SK-N-MC (cell line): ENCODE measurements at places on chromosomes 1 and 21.
A peak's percentile ranks its signal among the peaks of the same experiment; 100 is the strongest.

DNA sequence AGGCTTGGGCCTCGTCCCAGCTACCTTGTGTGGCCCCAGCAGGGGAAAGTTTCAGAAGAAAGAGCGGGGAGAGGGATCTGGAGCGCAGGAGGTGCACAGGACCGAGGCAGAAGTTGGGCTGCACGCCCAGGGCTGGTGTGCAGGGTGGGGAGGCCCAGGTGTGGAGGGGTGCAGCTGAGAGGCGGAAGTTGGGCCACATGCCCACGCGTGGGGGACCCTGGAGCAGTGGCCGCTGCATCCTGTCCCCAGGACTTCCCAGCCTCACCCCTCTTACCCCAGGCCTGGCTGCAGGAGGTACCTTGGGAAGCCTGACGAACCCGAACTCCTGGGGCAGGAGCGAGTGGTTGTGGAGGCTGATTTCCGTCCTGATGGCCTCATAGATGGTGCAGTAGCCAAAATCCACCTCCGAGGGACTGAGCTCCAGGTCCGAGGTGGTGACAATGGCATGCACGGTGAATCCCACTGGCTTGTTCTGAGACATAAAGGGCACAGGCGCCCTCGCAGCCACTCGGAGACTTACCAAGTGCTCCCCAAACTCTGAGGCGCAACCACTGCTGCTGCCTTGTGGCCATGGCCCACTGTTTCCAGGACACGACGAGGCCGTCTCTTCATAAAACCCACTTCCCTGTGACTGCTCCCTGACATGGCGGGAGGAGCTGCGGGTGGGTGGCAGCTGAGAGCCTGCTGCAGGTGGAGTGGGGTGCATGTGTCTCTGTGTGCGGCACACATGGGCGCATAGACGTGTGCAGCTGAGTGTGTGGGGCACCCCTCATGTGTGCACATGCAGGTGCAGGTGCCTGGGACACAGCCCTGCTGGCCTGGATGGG lies 20.4 kb upstream of the TMEM52 start:
- no peak for DNase-seq

DNA sequence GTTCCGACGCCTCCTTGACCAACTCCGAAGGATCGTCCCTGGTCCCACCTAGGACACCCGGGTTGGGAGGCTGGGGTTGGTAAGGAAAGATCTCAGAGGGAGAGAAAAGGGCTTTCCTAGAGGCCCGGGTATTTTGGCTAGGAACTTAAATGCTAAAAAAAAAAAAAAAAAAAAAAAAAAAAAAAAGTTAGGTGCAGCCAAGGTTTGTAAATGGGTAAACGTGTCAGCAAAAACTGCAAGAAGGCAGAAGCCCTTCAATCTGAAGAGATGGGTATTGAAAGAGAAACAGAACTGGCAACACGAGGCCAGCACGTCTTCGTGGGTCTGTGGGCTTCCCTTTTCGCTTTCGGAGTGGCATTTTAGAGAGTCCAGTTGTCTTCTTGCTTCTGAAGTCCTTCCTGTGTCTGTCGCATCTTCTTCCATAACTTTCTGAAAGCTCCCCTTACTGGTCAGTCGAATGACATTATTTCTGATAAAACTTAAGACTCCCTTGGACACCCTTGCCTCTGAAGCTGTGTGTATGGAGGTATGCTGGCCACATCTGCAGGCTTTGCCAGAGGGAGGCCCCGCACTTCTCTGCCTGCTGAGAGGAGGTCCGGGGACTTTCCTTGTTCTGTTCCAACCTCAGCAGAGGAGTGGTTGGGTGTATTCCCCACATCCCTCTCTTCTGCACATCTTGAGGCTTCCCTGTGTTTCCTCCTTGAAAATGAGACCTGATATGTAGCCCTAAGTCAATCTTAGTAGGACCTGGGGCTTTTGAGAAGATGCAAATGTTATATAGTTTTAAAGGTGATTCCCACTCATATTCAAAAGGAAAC lies 745 bp downstream of the RCSD1 start:
- DNase-seq, result no peak

- DNase-seq, result no peak
Measured at GRCh38 chr1:19439464-19440171, 45.7 kb downstream of the CAPZB start.

- no peak for DNase-seq
Measured at GRCh38 chr1:100734676-100735075, 15.1 kb downstream of the VCAM1 start.

DNA sequence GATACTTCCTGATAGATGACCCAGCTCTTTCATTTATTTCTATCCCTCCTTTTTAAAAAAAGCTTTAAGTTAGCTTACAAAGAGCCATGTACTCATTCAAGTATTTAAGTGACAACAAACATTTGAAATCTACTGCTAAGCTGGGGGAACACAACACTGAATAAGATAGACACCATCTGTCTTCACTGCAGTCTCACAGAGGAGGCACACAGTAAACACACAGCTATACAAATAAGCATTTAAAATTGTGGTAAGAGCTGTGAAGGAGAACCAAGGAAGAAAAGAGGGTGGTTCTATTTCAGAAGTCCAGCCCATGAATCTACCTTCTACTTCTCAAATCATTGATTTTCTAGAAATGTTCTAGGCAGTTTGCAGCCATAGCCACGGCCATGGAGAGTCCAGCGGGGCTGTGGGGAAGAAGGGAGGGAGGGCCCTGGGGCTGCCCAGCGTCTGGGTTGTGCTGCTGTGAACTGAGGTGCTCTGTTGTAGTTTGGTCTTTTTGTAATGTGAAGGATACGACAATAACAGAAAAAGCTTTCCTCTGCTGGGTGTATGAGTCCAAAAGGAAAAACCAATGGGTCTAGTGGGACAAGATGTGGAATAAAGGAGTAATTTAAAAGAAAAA lies 28.2 kb downstream of the PRDM2 start:
- DNase-seq, result no peak

DNA sequence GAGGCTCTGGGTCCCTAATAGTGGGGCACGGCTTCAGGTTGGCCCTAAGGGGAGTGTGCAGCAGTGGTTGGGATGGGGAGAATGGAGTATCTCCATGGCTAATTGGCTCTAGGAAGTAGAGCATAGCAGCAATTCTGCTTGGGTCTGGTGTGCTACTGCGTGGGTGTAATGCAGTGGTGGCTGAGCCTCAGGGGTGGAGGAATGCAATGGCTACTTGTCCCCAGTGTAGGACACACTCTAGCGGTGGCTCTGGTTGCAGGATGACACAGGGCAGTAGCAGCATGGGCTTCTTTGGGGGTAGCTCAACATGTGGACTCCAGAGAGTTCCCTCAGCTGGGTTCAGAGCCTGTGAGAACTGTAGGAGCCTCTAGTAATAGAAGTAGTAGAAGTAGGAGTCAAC lies 91.2 kb upstream of the FAM78B start:
- no peak for DNase-seq

GRCh38 chr1:20521960-20522861 lies 14.3 kb upstream of the MUL1 start:
- DNase-seq, result peak; percentile 30

DNA sequence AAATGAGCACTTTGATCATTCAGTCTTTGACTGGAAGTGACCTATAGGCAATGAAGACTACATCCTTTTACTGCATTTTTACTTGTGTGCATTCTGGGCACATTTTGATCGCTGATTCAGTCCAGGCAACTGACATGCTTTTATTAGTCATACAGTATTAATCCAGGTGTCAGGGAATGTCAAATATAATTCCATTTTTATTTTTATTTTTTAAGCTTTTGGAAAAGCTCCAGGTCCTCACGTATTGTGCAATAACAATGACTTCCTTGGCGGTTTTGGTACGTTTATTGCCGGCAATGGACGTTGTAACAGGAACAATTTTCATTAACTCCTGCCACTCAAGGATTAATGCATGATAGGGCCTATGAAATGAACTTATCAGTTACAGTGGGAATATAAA lies 302.6 kb upstream of the PTBP2 start:
- no peak for DNase-seq

DNA sequence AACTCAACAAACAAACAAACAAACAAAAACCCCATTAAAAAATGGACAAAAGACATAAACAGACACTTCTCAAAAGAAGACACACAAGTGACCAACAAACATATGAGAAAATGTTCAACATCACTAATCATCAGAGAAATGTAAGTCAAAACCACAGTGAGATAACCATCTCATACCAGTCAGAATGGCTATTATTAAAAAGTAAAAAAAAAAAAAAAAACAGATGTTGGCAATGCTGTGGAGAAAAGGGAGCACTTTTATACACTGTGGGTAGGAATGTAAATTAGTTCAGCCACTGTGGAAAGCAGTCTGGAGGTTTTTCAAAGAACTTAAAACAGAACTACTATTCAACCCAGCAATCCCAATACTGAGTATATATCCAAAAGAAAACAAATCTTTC lies 94.7 kb downstream of the PLPP3 start:
- no peak for DNase-seq

DNA sequence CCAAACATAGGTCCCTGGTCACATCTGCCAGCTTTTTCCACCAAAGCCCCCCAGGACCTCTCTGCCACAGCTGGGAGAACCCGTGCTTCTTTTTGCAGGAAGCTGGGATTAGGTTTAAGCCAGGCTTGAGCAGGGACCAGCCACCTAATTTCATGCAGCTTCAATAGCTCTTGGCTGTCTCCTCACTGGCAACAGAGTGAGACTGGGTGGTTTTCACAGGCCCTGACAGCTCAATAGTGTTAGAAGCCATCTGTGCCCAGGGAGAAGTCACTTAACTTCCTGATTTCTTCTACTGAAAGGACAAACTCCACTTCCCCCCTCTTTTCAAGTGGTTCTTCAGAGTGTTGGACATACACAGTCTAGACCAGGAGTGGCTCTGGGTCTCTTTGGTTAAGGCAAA lies 20.4 kb upstream of the SRSF4 start:
- no peak for DNase-seq

GRCh38 chr1:23868557-23869016 lies 497 bp upstream of the FUCA1 start:
- no peak for DNase-seq
